D341Med (cell line): ENCODE measurements at places on chromosomes 5 and 9.

DNA sequence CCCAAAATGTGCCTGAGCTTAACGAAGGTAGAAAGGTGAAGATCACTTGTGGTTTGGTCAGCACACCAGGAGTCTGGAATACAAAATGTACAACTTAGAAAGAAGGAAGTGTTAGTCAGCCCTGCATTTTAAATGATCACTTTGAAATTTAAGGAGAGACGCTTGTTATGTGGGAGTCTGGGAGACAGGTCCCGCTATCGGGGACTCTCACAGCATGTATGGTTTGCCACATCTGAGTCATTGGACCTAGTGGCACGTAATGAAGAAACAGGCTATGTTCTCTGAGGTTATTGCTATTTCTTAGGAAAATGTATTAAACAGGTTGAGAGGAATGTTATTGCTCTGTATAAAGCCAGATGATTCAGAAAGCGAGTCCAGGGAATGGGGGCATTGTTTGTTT is 2362.5 kb upstream of the WWC1 start:
- DNase-seq = no peak

DNA sequence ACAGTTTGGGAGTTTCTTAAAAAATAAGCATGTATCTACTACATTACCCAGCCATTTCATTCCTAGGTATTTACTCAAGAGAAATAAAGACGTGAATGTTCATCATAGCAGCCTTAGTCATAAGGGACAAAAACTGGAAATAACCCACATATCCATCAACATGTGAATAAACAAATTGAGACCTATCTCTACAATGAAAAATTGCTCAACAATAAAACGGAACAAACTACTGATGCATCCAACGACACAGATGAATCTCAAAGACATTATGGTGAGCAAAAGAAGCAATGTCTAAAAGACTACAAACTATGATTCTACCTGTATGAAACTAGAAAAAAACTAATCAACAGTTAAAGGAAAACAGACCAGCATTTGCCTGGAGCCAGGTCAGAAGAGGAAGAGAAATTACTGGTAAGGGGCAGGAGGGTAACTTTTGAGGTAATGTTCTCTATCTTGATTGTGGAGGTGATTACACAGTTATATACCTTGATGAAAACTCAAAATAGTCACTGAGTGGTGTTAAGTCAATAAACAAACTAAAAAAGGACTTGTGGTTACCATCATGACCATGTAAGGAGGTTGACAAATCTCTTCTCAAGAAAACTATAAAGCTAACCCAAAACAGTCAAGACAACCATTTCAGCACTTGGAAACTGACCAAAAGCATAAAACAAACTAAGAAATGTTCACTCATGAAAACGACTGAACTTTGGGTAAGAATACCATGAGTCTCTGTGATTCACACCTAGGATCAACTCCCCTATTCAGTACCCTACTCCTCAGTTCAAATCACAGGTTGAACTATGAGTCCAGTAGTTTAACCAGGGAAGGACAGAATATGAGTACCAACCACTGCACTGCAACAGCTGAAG is 10.4 kb downstream of the UIMC1 start:
- DNase-seq = no peak

DNA sequence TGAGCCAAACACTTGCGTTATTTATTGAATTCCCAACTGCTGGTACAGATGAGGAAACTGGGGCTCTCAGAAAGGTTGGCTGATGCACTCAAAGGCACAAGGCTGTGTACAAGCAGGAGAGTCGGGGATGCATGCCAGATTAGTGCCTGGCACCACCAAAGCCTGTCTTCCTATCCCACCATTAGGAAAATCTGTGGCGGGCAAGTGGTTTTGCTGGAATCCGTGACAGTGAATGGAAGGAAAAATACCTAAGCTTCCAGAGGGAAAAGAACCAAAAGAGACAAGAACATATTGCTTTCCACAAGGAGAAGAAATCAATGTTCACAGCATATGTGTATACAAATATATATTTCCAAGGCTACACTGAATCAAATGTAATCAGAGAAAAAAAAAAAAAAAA is 51.1 kb downstream of the PSMB7 start:
- no peak for DNase-seq

DNA sequence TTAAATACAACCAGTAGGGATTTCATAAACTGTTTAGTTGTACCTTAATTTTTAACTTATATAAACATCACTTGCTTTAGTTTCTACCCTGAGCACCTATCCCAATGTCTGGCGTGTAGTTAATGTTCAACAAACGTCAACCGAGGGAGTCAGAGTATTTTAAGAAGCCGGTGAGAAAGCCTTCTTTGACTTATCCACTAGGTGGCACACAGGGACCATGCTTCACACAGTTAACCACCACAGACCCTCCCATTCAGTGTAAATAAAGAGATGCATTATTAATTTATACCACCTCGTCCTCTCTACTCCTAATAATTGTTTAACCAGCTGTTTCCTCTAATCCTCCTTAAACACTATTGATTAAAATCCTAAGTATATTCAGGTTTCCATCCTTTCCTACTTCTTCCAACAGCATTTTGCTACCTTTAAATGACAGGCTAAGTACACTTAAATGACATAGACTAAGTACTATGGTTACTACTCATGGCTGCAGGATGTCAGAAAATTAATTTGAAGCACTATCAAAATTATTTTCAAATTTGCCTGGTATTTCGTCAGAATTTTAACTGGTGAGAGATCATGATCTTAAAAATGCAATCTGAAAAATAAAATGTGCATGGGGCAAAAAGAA is 2.3 kb downstream of the HAPLN1 start:
- peak; percentile 54 for DNase-seq

DNA sequence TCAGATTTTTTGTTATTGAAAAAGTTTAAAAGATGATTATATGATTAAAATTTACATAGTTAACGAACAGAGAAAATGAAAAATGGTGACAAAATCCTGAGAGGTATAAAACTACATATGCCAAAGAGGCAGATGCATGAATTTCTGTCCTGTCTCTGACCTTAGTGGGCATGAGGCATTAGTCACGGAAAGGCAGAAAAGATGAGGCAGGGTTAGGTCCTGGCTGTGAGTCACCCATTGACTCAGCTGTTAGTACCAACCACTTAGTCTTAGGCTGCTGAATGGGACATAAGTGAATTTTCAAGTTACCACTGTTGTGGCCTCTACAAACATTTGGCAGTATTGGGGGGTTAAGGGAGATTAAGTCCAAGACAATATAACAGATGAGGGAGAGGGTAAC is 33.1 kb downstream of the RASA1 start:
- no peak for DNase-seq

GRCh38 chr9:121954477-121955140 is 138.5 kb downstream of the TTLL11 start:
- DNase-seq = no peak

GRCh38 chr5:150322202-150322601 is 19.5 kb upstream of the ARSI start:
- DNase-seq = no peak

DNA sequence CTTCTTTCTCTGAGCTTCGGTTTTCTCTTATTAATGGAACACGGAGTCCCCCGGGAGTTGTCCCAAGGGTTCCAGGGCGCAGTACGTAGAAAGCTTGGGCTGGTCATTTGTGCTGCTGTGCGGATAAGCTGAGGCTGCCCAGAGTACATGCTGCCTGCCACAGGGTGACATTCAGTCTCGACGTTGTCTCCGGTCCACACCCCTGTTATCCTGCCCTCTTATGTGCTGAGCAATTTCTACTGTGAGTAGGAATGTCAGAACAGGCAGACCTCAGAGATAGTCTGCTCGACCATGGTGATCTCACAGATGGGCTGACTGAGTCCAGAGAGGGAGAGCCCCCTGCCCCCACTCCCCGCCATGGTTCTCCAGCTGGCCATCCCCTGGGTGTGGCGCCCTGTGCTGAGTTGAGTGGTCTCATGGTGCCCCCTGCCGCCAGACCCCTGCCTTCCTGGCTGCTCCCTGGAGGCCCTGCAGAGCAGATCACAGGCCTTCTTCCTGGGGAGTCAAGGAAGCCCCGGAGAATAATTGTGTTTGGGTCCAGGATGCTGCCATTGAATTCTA is 124.0 kb downstream of the RGS3 start:
- peak; percentile 77 for DNase-seq

- no peak for DNase-seq
Observed at GRCh38 chr5:5066276-5067186, 73.6 kb upstream of the ADAMTS16 start.

- no peak for DNase-seq
Observed at GRCh38 chr9:123441769-123442168, 85.8 kb downstream of the CRB2 start.

GRCh38 chr5:139457653-139458306 is 4.8 kb downstream of the ECSCR start:
- DNase-seq = no peak

DNA sequence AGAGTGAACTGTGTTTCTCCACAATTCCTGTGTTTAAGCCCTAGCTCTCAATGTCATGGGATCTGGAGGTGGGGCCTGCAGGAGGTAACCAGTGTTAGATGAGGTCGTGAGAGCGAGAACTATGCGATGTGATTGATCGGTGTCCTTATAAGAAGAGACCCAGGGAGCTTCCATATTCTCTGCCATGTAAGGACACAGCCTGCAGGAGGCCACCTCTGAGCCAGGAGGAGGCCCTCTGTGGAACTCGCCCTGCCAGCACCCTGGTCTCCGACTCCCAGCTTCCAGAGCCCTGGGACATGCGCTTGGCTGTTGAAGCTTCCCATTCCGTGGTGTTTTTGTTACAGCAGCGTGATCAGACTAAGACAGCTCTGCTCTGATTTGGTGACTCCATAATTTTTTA is 255.4 kb downstream of the IRX2 start:
- DNase-seq = no peak

- no peak for DNase-seq
Observed at GRCh38 chr9:80690349-80690939, 998.9 kb downstream of the TLE1 start.

GRCh38 chr5:14323466-14323865 is 180.3 kb downstream of the TRIO start:
- DNase-seq = no peak

- no peak for DNase-seq
Observed at GRCh38 chr5:127203818-127204217, 86.8 kb upstream of the MEGF10 start.

DNA sequence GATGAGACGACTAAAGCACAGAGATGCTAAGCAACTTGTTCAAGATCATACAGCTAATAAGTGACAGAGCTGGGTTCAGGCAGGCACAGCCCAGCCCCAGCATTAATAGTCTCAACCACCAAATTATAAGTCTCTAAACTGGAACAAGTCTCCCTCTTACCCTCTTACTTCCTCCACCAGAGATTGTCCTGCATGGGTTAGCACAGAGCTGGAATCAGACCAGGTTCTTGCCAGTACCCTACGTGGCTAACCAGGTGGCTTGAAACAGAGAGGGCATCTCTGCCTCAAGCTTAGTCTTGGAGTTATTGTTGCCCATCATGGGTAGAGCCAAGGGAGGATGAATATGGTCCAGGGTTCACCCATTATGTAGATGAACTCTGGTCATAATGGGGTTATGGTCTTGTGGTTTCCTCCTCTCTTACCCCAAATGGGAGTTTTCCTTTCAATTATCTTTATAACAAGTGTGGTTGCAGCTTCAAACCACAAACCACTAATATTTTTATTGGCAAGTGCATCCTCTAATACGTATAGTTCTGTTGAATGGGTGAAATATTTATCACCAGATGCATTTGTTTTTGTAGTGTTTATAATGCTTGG is 8.3 kb upstream of the XPA start:
- no peak for DNase-seq

GRCh38 chr9:136409557-136410455 is 608 bp downstream of the ENTR1 start:
- DNase-seq = peak; percentile 73

DNA sequence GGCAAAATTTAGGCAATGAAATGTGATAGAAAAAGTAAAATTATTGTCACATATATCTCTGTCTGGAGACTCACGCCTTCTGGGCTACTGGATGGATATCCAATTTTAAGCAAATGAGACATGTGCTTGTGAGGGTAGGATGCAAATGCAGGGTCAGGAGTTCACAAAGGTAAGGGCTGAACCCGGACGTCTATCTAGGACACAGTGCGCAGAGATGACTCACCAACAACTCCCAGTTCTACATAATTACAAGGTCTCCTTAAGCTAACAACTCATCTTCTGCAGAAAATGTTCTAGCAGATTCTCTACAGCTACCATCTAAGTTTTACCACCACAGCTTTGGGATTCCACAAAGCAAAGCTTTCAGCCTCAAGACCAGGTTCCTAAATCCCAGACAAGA is 160.5 kb downstream of the ENTREP1 start:
- DNase-seq = no peak

DNA sequence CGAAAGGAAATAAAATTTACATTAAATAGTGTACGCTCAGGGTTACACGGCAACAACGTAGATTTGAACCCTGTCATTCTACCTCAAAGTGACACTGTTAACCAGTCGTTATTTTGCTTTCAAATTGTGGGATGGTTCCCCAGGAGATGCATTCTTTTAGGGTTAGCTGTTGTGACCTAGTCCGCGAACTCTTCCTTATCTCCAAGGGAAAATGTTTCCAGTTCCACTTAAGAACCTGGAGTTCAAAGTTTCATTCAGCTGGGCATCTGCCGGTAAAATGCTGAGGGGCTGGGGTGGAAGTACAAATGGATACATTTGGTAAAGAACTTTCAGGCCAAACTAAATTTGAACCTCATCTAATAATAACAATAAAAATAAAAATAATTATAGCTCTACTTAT is 264.6 kb downstream of the NR3C1 start:
- DNase-seq = no peak

DNA sequence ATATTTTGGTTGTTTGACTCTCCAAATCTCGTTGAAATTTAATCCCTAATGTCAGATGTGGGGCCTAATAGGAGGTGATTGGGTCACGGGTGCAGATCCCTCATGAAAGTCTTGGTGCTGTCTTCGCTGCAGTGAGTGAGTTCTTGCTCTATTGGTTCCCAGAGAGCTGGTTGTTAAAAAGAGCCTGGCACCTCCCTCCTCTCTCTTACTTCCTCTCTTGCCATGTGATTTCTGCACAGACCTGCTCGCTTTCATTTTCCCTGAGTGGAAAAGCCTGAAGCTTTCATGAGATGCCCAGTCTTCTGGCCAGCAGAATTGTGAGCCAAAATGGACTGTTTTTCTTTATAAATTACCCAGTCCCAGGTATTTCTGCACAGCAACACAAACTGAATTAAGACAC is 221.6 kb downstream of the MAT2B start:
- no peak for DNase-seq

DNA sequence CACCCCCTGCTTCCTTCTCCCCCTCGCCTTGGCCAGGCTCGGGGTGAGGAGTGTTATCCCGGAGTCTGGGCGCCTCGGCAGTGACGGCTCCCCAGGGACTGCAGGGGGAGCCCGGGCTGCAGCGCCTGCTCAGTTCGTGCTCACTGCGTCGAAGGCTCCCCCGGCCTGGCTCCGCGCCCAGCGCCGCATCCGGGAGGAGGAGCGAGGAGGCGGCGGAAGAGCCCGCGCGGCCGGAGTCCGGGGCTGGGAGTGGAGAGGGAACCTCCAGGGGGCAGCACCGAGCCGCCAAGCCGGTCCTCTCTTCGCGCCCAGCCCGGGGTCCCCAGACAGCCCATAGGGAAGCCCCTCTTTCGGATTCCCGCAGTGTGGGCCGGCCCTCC is 1.3 kb upstream of the EGR1 start:
- DNase-seq = peak; percentile 96
